ENCODE measurements at places on chromosomes 3 and 15.

- DNase-seq: no peak
Measured at GRCh38 chr3:86986671-86987420, 4.1 kb downstream of the VGLL3 start.

- DNase-seq: no peak
Measured at GRCh38 chr3:142650001-142650693, 54.0 kb downstream of the PLS1 start.

- no peak for DNase-seq
Measured at GRCh38 chr3:57770009-57770827, 14.1 kb downstream of the SLMAP start.

- peak; percentile 62 for DNase-seq
Measured at GRCh38 chr3:56799251-56799882, 2.4 kb downstream of the ARHGEF3 start.

DNA sequence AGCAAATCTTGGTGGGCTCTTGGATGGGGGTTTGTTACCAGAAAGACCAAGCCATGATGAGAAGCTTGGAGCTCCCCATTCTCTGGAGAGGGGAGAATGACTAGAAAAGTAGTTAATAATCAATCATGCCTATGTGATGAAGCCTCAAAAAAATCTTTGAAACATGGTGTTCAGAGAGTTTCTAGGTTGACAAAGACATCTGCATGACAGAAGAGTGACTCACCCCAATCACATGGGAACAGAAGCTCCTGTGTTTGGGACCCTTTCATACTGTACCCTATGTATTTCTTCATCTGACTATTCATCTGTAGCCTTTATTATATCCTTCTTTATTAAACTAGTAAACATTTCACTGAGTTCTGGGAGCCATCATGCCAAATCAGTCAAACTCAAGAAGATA, 87.4 kb downstream of the BCHE start:
- DNase-seq: no peak

GRCh38 chr3:58492494-58492905, 604 bp downstream of the KCTD6 start:
- no peak for DNase-seq

GRCh38 chr3:158768361-158768787, 33.5 kb upstream of the MFSD1 start:
- DNase-seq: no peak

DNA sequence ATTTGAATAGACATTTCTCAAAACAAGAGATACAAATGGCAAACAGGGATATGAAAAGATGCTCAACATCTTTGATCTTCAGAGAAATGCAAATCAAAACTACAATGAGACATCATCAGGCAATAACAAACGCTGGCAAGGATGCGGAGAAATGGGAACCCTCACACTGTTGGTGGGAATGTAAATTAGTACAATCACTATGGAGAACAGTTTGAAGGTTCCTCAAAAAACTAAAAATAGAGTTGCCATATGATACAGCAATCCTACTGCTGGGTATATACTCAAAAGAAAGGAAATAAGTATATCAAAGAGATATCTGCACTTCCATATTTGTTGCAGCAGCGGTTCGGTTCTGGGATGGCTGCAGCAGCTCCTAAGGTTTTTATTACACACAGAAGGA, 16.8 kb upstream of the LARS2 start:
- DNase-seq: no peak

DNA sequence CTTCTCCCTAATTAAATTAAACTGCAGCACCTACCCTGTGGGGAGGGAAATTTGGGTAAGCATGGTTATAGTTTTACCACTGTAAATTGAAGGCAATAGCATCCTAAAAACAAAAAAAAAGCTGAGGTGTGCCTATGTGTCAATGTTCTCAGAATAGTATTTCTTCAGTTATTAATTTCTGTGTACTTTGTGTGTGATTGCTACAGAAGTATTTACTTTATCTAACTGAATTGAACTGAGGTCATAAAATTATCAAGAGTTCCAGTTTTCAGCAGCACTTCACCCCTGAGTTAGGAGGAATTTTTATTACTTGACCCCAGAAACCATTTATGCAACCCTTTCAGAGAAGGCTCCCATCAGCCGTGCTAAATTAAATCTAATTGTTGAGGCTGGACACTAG, 333.6 kb upstream of the ALCAM start:
- DNase-seq: no peak

DNA sequence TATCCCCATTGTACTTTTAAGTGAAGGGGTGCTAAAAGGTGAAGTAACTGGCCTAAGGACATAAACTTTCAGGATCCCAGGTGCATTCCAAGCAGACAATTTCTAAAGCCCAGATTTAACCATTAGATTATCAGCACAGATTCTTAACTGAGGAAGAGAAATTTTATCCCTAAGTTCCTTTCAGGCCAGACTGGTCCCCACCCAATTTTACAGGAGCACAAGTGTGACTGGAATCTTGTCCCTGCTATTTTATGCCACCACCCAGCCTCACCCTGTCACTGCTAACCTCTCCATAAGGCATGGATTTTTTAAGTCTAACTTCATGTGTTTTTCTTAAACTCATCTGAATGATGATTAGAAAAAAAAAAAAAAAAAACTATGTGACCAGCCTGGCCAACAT, 37.1 kb upstream of the ATP1B3 start:
- no peak for DNase-seq

DNA sequence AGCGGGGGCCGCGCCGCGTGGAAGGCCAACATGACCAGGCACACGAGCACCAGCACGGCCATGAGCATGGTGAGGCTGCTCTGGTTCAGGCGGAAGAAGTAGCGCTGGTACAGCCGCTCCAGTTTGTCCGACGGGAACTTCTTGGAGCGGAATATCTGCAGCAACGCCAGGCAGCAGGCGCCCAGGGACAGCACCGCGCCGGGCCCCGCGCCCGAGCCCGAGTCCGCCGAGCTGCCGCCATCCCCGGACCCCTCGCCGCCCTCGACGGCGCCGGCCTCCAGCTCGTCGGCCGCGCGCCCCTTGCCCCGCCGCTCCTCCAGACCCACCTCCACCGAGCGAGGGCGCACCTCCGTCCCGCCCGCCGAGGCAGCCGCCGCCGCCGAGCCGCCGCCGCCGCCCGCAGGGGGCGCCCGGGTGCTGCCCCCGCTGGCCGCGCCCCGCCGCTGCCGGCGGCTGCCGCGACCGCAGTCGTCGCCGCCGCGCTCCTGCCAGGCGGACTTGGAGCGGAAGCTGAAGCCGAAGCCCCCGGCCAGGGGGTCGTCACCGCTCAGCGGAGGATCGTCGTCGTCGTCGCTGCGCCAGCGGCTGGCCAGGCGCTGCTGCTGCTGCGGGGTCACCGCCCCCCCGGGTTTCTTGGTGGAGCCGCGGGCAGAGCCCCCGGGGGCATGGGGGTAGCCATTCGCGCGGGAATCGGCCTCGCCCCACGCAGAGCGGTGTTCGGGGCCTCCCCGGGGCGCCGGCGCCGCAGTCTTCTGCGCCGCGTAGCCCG, 957 bp downstream of the ADCY5 start:
- peak; percentile 52 for DNase-seq

- no peak for DNase-seq
Measured at GRCh38 chr3:198093112-198093679, 133.2 kb downstream of the LMLN start.

- no peak for DNase-seq
Measured at GRCh38 chr3:8070011-8070410, 431.6 kb upstream of the LMCD1 start.

DNA sequence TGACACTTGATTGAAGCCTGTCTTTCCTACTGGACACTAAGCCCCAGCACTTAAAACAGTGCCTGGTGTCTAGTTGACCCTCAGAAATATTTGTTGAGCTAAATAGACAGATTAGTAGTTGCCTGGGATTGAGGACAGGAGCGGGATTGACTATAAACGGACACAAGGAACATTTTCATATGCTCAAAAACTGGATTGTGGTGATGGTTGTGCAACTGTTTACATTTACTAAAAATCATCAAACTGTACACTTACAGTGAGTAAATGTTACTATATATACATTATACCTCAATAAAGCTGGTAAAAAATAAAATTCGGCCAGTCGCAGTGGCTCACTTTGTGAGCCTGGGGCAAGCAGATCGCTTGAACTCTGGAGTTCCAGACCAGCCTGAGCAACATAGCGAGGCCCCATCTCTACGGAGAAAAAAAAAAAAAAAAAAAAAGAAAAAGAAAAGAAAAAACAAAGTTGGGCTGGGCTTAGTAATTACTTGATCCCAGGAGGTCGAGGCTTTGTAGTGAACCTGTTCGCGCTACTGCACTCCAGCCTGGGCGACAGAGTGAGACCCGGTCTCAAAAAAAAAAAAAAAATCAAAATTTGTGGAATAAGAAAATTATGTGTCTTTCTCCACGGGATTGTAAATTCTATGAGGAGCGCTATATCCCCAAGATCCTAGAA, 632 bp upstream of the IDH3A start:
- no peak for DNase-seq

GRCh38 chr3:184227481-184227935, 1.9 kb upstream of the VWA5B2 start:
- peak; percentile 25 for DNase-seq

DNA sequence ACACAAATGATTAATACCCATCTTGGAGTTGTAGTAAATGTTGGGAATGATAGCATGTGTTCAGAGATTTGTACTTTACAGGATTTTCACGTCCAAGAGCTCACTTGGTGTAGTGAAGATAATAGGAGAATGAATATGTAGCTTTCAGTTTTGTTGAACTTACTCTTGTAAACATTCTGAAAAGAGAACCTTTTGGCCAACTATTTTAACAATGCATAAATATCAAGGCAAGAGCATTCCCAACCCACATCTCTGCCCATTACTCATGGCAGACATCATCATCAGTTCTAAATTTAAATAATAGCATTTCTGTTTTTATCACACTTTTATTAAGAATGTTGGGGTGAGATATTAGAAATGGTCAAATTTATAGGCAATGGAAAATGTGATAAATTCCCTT, 465.2 kb upstream of the TPRG1 start:
- DNase-seq: no peak

DNA sequence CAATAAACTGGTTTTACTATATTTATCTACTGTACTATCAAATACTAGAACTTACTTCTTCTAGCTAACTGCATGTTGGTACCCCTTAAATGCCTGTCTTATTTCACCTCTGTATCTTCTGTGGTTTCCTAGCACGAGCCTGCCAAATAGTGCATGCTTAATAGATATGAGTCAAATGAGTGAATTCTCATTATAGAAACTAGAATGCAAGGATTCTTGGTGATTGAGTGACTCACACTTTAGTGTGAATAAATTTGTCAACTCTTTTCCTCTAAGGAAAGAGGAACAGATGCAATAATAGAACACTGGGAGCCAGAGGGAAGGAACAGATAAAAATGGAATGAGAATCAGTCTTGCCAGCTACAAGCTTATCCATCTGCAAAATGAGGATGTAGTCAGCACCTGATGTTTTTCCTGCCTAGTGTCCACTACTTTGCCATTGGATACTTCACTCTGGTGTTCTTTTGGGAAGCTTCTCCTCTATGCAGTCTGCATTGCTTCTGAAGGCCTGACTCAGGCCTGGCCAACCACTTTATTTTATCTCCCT, 189.1 kb upstream of the CADPS start:
- DNase-seq: no peak

- no peak for DNase-seq
Measured at GRCh38 chr3:182959474-182960350, 20.6 kb downstream of the DCUN1D1 start.

DNA sequence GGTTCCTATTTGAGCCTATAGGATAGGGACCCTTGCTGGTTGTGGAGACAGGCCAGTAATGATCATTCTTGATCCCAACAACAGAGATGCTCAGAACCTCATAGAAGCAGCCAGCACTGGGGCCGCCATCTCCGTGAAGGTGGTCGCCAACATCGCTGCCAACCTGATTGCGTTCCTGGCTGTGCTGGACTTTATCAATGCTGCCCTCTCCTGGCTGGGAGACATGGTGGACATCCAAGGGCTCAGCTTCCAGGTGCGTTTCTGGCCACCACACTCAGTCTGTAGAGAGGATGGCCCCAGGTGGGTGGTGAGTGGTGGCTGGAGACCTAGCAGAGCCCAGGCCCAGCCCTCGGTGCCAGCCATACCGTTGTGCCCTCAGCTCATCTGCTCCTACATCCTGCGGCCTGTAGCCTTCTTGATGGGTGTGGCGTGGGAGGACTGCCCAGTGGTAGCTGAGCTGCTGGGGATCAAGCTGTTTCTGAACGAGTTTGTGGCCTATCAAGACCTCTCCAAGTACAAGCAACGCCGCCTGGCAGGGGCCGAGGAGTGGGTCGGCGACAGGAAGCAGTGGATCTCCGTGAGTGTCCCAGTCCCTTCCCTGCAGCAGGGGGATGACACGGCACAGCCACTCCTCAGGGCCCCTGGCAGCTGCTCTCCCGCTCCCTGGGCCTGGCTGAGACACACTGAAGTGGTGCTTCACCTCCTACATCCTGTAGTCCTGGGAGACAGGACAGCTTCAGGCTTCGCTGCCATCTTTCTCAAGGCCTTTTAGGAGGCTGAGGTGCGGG, 46.5 kb upstream of the PDE8A start:
- no peak for DNase-seq

DNA sequence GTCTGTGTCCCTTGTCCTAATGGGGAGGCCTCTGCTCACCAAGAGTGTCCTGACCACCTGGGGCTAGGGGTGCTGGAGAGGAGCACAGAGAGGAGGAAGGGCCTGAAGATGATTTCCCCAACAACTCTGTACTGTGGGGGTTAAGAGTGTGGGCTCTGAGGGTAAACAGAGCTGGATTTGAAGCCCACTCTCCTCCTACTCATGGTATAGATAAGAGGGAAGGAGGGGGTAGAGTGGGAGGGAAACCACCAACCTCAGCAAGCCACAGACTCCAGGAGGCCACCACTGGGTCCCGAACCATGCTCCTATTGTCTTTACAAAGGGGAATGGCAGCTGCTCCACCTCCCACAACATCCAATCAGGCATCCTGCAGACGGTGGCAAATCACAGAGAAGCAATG, 103.6 kb upstream of the RNU6-1 start:
- no peak for DNase-seq

DNA sequence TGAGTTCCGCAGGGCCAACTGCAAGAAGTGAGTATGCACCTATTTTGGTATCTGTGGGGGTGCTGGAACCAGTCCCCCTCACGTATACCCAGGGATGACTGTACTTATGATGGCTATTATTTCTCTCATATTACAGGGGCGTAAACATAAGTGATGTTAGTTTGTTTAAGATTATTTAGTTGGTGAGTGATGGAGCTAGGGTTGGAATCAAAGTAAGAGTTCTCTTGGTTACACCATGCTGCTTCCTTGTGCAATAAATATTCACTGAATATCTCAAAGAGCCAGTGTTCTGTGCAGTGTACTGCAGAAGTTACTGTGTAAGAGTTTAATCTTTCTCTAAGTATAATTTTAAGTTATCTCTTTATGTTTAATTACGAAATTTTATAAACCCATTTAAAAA, 12.8 kb upstream of the UTS2B start:
- no peak for DNase-seq

DNA sequence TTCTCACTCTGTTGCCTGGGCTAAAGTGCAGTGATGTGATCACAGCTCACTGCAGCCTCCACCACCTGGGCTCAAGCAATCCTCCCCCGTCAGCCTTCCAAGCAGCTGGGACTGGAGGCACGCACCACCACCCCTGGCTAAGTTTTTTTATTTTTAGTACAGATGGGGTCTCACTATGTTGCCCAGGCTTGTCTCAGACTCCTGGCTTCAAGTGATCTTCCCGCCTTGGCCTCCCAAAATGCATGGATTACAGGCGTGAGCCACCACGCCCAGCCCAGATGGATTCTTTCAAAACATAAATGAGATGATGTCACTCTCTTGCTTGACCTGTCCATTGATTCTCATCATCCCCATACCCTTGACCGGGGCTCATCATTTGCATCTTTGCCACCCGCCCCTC, 72.6 kb upstream of the SLC6A6 start:
- DNase-seq: no peak

GRCh38 chr15:77013776-77014131, 18.8 kb downstream of the PSTPIP1 start:
- DNase-seq: peak; percentile 94
